ENCODE measurements at places on chromosomes 1 and 21.

GRCh38 chr1:191222206-191222605 lies 744.5 kb upstream of the BRINP3 start:
- no peak for DNase-seq

DNA sequence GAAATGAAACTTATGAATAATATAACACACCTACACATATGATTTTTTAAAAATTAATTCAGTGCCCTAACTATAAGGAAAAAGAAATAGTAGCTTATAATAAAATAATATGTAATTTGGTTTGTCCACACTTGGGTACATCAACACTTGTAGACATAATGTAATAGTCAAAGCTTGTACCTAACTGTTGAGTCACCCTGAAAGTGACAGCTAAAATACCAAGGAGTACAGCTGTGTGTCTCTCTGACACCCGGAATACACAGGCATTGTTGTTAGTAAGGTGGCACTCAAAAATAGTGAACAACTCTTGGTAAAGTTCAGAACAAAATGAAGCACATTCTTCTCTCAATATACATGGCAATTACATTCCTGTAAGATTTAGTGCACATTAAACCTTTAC lies 243.4 kb downstream of the TRABD2B start:
- no peak for DNase-seq

- no peak for DNase-seq
Measured at GRCh38 chr1:53541761-53542550, 82.8 kb downstream of the DMRTB1 start.

DNA sequence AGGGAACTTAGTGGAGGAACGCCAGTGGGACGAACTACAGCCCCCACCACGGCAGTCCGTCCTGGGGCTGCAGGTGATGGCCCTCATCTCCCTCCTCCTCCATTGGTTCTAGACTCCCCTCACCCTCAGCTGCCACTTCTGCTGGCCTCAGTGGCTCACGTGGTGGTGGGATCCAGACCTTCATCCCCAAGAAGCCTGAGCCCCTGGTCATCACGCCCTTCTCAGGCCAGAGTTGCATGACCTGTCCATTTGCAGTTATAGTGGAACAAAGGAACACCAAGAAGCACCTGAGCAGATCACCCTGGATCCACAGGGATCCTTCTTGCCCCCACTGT lies 13.0 kb upstream of the FAM110D start:
- no peak for DNase-seq

- no peak for DNase-seq
Measured at GRCh38 chr1:28716336-28716735, 20.4 kb upstream of the YTHDF2 start.

DNA sequence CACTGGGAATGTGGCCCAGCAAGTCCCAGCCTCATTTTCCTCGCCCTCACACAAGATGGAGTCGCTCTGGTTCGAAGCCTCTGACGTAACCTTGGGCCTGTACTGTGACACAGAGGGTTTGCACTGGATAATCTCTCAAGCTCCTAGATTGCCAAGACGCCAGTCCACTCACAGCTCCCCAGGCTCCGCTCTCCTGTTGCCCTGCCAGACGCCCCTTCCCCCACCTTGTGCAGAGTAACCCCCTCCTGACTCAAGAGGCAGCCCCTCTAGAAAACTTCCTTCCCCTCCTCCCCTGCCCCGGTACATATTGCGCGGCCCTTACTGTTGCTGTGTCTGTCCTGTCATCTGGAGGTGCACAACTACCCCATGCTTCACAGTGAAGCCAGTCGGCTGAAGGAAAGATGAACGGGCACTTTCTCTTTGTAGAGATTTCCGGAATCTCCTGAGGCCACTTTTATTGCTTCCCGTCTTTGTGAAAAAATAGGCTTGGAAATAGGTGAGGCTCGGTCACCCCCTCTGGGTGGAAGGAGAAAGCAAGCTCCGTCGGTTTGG lies 981 bp upstream of the KIAA1614 start:
- DNase-seq: no peak

GRCh38 chr1:173134800-173135199 lies 72.3 kb downstream of the TNFSF4 start:
- DNase-seq: no peak

DNA sequence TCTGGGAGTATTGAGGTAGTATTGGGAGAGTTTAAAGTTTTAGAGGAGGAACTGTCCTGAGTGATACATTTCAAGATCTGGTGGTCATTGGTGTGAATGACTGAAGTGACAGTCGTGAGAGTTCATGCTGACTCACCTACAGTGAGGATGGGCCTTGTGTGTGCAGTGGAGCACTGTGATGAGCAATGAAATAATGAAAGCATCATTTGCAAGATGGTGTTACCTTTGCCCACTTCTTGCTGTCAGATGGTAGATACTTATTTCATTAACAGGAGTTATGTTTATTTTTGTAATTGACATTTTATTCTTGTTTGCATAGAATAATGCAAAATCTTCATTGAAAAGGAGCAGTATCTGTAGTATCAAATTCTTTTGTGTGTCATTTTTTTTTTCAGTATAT lies 29.0 kb downstream of the POU2F1 start:
- DNase-seq: no peak

All from endothelial cell of umbilical vein (primary cell).